Hepatocyte (in vitro differentiated cells): ENCODE measurements at places on chromosomes 4 and X. TPM values are rescaled to one million over a fixed set of nuclear protein-coding genes. Genes with fewer than 3 reads are reported as not detected.

DNA sequence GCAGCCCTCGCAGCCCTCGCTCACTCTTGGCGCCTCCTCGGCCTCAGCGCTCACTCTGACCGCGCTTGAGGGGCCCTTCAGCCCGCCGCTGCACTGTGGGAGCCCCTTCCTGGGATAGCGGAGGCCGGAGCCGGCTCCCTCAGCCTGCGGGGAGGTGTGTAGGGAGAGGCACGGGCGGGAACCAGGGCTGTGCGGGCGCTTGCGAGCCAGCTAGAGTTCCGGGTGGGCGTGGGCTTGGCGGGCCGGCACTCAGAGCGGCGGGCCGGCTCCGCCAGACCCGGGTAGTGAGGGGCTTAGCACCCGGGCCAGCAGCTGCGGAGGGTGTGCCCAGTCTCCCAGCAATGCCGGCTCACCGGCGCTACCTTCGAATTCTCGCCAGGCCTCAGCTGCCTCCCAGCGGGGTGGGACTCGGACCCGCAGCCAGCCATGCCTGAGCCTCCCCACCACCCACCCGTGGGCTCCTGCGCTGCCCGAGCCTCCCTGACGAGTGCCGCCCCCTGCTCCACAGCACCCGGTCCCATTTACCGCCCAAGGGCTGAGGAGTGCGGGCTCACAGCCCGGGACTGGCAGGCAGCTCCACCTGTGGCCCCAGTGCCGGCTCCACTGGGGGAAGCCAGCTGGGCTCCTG lies 1.4 kb upstream of the AADAT start:
- peak; percentile 13 for DNase-seq

DNA sequence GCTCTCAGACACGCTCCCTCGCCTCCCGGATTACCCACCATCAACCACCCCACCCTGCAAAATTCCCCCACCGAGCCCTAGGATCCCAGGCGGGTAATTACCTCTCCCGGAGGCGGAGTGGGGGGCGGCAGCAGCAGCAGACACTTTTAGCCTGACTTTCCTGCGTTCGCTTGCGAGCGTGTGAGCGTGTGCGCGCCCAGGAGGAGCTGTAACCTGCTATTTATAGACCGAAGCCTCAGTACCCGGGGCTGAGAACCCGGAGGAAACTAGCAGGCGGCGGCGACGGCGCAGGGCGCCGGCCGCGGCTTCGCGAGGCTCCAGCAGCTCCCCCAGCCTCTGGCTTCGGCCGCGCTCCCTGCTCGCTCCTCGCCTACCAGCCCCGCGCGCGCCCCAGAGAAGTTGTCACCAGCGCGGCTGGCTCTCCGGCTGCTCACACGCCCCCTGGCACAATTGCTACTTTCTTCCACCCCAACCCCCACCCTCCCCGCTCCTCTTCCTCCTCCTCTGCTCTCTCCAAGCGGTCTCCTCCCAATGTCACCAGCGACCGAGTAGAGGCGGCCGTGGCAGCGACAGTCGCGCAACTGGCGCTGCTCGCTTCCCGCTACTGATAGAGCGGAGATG lies at the start of gene INPP4B:
TSS of gene INPP4B (minus strand) at position 194 of the 621 bp plus-strand sequence.
- DNase-seq, result peak; percentile 72

DNA sequence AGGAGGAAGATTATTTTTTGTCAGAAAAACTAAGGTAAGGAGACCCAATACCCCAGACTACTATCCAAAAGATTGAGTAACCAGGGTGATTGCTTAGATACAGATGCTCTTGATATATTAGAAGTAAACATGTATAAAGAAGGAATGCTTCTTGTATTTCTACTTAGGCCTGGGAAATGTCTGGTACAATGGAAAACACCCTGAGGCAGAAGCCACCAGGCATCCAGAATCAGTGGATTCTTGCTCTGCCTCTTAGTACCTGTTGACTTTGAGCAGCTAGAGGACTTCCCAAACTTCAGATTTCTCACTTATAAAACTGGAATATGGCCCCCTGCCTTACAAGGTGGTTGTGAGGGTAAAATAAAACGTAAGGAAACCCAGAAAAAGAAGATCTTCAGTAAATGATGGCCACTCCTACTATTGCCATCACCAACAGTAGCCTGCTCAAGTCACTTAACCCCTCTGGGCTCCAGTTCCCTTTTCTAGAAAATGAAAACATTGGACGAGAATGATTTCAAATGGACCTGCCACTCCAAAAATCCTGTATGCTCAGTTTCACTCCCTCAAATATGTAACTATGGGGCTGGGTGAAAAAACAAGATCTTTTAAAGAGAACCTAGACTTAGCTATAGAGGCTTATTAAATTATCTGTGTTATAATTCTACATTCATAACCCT lies 56.6 kb downstream of the AMELX start:
- DNase-seq, result no peak

DNA sequence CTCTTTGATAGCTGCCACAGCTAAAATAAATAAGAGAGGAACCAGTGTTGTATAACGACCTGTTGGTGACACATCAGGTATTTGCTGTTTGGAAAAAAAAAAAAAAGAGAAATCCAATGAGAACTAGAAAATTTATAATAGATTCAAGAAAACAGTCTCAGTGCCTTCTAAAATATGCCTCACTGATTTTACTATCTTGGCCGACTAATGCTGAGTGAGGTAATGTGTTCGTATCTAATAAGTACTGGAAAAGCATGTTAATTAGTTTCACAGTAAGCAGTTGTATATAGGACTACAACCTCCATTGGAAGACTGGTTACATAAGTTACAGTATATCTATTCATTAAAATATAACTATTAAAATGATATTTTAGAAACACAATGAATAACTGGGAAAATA lies 32.4 kb downstream of the ATP8A1 start:
- DNase-seq, result no peak

- DNase-seq, result no peak
Observed at GRCh38 chr4:182748949-182749348, 168.2 kb downstream of the DCTD start.

- DNase-seq, result peak; percentile 23
Observed at GRCh38 chr4:107247738-107248137, 211.6 kb upstream of the DKK2 start.

DNA sequence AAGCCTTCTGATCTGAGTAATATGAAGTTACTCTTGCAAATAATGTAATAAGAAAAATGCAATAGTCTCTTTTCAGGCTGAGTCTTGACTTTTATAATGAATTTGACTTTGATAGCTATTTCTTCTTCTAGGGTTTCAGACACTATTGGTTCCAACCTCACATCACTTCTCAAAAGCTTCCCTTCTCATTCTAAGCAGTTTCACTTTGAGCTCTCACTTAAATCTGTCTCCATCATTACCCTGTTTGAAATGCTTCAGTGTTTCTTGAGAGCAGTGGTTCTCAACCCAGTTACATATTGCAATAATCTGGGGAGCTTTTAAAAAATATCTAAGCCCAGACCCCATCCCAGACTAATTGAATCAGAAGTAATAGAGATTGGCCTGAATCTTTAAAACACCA lies 40.5 kb upstream of the BMP2K start:
- no peak for DNase-seq

DNA sequence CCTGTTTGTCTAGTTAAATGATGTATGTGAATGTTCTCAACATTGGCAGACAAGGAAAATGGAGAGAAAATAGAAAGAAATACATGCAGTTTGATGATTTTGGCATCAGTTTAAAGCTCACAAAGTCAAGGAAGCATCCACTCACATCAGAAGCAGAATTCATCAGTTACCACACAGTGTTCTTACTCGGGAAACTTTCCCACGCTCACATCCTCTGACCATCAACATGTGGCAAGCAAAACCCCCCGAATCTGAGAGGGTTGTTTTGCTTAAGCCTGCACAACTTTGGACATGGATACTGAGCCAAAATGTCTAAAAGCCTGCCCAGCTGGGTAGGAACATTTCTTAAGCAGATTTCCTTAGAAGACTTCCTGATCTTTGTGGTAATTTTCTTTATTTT lies 407.6 kb downstream of the ANKRD50 start:
- no peak for DNase-seq

GRCh38 chrX:130108647-130109428 lies 1.5 kb downstream of the ELF4 start:
- peak; percentile 46 for DNase-seq

GRCh38 chr4:11397819-11398610 lies 30.7 kb downstream of the HS3ST1 start:
- no peak for DNase-seq

GRCh38 chrX:22758807-22759481 lies 240.8 kb upstream of the DDX53 start:
- no peak for DNase-seq

DNA sequence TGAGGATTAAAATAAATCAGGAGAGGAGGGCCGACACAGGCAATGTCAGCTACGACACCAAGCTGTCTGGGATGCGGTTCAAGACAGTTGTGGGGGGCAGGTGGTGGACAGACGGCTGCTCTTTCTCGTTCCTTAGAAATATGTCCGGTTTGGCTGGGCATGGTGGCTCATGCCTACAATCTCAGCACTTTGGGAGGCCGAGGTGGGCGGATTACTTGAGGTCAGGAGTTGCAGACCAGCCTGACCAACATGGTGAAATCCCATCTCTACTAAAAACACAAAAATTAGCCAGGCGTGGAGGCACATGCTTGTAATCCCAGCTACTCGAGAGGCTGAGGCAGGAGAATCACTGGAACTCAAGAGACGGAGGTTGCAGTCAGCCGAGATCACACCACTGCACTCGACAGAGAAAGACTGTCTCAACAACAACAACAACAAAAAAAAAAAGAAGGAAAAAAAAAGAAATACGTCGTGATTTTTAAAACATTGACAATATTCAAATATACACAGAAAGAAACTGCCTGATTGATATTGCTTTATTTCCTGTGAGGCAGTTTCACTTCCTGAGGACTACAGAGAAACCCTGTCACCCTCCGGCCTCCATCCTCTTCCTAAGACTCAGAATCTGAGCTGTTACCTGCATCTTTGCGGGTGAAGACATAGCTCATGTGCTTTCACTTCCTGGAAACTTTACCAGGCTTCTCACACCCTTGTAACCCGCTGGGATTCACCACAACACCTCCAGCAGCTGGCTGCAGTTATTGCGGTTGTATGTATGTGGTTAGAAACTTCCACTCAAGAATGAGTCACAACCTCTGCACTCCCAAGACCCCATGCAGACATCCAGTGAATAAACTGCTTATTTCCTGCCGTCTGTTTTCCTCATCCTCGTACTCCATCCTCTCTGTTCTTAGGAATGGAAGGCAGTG lies 63.8 kb upstream of the STS start:
- no peak for DNase-seq

DNA sequence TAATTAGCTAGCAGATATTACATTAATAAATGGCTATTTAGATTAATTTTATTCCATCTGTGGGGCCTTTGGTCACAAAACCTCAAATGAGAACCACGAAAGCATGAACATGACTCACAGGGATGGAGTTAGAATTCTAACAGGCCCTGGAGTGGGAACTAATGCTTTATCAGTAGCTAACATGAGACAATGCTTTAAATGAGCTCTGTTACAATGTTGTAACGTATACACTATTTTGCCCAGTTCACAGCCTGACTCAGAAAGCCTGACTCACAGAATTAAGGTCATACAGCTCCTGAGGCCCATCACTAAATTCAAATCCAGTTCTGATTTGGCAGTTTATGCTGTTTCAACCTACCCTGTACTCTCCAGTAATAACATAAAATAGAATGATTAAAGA lies 23.2 kb downstream of the VEGFC start:
- DNase-seq, result no peak

- DNase-seq, result no peak
Observed at GRCh38 chr4:8266088-8266487, 3.5 kb upstream of the HTRA3 start.

DNA sequence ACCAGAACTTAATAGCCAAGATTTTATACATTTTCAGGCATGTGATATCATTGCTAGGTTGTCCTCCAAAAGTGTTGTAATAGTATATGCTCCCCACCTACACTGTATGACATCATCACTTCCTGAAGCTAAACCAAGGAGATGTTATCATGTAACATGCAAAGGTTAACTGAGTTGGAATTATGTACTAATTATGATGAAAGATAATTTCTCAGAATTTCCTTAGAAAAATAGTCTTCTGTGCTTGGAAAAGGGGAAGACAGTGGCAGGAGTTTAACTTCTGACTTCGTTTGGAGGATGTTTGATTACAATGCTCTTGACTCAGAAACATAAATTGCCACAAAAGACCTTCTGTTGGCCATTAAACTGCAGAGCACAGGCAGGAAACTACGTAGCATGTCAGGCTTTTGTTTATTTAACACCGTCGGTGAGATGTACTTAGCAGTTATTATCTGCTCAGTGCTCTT lies 83.6 kb upstream of the GUCY1A1 start:
- DNase-seq, result no peak

DNA sequence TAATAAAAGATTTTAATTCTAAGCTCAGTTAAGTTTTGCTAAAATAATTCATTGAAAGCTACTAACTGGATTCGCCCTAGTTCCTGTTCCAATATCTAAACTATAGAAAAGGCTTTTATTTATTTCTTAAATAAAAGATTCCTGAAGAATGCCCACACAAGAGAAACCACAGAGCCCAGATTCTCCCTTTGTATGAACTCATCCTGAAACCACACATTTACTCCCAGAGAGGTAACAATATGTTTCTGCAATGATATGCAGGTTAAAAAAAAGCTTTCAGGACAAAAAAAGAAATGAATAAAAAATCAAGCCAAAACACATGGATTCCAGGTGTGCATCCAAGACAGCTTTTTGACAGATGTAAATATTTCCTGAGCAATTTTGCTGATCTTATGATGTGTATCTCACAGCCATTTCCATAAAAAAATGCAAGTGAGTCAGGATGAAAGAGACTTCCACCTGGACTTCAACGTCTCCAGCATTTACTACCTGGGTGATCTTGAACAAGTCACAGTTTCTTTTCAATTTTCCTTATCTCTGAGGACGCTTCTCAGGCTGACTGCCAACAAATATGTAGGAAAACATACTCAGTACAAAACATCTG lies 234.4 kb upstream of the FAT1 start:
- no peak for DNase-seq

DNA sequence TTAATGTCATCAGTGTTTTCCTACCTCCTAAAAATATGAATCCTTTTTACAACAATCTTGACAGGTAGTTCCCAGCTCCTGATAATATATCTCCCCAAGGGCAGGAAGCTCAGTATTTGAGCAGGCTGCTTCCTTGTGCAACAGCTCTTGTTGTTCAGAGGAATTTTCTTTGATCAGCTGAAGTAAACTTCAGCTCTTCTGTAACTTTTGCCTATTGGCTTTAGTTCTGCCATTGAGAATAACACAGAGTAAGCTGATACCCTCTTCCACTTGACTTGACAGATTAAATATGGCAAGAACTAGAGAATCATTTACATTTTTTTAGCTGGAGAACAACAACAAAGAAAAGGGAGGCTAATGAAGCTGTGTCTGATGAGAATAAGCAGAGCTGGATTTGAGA lies 75.2 kb downstream of the LUZP4 start:
- DNase-seq, result no peak

- DNase-seq, result no peak
Observed at GRCh38 chrX:17030092-17030491, 83.6 kb downstream of the REPS2 start.

Gene SMARCAD1
- 14.7 and 18.3 TPM in 2 replicates for polyA plus RNA-seq

Gene ZNF157
- not detected in 2 replicates for polyA plus RNA-seq

Gene ELOVL6
- 12.8 and 14.4 TPM in 2 replicates for polyA plus RNA-seq

Gene JCHAIN
- not detected in 2 replicates for polyA plus RNA-seq

Gene HTN3
- polyA plus RNA-seq, result not detected in 2 replicates

Gene FABP2
- 3.7 and 7.0 TPM in 2 replicates for polyA plus RNA-seq

Gene SRPK3
- 0.32 and 0.89 TPM in 2 replicates for polyA plus RNA-seq

Gene ZIC3
- not detected in 2 replicates for polyA plus RNA-seq

Gene GUCY1B1
- polyA plus RNA-seq, result 6.2 and 8.6 TPM in 2 replicates

Gene FAM13A
- polyA plus RNA-seq, result 19.3 TPM in 2 replicates

Gene SRPX
- polyA plus RNA-seq, result 172 and 189 TPM in 2 replicates

Gene FAM149A
- 3.7 and 6.9 TPM in 2 replicates for polyA plus RNA-seq

Gene RIBC1
- 0.86 and 1.2 TPM in 2 replicates for polyA plus RNA-seq
